Bronchial epithelial cell (primary cell): ENCODE measurements at places on chromosomes 13 and 19.

DNA sequence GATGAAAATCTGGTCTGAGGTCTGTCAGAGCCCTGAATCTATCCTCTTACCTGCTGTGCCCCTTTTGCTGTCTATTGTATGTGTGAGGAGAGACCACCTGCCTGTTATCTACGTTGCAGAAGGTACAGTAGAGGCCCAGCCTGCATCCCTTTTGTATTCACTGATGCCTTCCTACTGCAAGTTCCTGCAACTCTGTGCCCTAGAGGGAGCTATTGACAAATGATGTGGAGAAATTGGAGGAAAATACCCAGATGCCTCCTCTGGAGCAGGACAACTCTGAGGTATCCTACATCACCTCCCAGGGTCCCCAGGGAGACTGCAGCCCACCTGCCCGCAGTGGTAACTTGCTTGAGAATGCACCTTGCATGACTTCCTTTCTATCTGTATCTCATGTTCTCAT lies 33.7 kb downstream of the SIAH3 start:
- peak; percentile 13 for DNase-seq

DNA sequence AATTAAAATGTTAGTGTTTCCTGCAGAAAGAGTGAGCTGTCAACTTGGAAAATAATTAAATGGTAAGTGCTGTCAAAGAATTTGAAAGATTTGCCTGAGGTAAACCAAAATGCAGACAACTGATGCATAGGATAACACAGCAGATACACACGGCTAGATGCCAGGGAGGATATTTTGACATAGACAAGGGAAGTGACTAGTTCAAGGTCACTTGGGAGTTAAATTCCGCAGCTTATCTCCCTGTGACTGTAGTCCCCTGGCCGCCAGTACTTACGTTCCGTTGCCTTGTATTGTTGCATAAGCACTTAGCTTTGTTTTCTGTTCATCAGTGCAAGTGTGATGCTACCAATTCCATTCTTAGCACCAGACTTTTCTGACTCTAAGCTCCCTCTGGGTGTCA lies 247.3 kb upstream of the MAB21L1 start:
- no peak for DNase-seq

DNA sequence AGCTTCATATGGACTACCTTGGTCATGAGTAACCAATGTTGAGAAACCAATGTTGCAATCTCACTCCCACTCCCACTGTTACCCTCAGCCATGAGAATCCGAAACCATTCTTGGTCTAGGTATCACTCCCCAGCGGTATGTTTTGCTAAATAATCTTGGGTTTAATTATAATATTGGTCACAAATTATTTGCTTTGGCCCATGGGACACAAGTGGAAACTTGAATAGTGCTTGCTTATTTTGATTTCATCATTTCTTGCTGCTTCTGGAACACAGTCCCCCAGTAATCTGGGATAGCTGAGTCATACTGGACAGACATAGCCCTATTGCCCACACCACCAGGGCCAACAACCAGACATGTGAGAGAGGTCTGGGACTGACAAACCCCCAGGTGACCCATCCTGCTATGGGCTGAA lies 171.6 kb upstream of the IPO5 start:
- DNase-seq: peak; percentile 64

GRCh38 chr19:10863107-10863717 lies 8.1 kb upstream of the CARM1 start:
- DNase-seq: peak; percentile 61

GRCh38 chr19:5775668-5776309 lies 8.8 kb downstream of the PRR22 start:
- DNase-seq: peak; percentile 21

DNA sequence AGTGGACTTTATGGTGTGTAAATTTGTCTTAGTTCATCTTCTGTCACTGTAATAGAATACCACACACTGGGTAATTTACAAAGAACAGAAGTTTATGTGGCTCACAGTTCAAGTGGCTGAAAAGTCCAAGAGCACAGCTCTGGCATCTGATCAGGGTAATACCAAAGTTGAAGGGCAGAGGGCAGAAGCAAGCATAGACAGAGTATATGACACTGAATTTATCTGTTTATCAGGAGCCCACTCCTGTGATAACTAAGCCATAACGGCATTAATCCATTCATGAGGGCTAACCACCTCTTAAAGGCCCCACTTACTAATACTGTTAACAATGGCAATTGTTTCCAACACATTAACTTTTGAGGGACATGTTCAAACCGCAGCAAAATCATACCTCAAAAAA lies 4.0 kb upstream of the RFXAP start:
- DNase-seq: peak; percentile 7

DNA sequence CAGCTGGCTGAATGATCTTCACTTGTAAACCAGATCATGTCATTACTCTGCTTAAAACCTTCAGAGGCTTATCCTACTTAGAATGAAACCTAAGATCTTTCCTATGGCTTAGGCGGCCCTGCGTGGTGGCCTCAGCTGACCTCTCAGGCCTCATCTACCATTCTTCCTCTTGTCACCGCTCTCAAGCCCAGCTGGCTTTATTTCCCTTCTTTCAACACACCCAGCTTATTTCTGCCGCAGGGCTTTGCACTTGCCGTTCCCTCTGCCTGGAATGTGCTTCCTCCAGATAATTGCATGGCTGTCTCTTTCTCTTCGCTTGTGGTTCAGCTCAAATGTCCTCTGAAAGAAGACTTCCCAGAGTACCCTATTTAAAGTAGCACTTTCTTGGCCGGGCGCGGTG lies 3.6 kb upstream of the ASF1B start:
- DNase-seq: no peak

GRCh38 chr13:32840989-32841713 lies 175.1 kb upstream of the KL start:
- DNase-seq: no peak

DNA sequence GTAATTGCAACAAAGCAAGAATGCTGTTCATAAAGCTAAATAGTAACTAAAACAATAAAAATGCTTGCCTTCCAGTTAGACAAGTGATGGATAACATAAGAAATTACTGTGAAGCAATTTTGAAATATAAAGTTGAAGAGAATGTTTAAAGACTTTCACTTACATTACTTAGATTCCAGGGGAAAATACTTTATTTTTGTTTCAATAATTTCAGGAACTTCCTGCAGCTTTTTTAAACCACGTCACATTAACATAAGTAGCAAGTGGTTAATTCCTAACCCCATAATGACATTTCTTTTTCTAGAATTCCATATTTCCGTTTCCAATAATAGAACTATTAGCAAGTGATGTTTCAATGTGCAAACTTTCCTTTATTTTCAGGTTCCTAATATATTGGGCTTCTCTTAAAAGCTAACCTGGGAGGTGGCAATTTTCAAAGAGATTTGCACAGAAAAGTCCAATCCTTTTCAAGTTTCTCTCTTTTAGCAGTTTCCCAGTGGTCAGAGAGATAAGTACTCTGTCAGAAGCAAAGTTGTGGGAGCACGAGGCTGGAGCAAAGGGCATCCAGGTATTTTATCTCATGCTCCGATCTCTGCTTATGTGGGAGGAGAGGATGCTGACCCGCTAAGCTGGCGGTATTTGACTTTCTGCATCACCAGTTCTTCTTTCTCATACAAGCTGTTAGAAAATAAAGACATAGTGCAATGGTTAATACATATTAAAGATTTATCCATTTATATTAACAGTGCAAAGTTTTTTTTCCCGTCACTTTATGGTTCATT lies 1025.3 kb downstream of the EFNB2 start:
- no peak for DNase-seq

DNA sequence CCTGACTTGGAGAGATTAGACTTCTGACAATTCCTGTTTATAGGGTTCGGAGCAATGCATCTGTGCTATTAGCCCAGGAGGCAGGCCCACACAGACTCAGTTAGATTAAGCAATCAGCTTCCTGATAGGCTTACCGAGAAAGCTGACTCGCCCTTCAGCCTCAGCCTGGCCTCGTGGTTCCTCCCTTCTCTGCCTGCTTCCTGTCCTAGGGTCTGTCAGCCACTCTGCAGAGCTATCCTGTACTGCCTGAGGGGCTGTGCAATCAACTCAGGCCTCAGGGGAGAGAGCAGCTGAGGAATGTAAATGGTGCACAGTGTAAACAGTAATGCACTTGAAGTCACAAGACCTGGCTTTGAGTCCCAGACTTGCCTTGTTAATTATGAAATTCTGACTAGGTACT lies 30.7 kb downstream of the HTR2A start:
- peak; percentile 74 for DNase-seq

GRCh38 chr19:54923276-54923675 lies 17.3 kb downstream of the NCR1 start:
- DNase-seq: no peak

DNA sequence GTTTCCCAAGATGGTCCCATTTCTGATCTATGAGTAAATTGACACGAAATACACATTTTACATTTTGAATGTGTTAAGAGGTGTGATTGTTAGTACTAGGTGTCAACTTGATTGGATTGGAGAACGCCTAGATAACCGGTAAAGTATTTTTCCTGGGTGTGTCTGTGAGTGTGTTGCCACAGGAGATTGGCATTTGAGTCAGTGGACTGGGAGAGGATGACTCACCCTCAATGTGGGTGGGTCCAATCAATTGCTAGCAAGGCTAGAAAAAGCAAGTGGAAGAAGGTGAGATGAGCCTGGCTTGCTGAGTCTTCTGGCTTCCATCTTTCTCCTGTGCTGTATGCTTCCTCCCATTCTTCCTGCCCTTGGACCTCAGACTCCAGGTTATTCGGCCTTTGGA lies 960.7 kb upstream of the PCDH9 start:
- peak; percentile 77 for DNase-seq

DNA sequence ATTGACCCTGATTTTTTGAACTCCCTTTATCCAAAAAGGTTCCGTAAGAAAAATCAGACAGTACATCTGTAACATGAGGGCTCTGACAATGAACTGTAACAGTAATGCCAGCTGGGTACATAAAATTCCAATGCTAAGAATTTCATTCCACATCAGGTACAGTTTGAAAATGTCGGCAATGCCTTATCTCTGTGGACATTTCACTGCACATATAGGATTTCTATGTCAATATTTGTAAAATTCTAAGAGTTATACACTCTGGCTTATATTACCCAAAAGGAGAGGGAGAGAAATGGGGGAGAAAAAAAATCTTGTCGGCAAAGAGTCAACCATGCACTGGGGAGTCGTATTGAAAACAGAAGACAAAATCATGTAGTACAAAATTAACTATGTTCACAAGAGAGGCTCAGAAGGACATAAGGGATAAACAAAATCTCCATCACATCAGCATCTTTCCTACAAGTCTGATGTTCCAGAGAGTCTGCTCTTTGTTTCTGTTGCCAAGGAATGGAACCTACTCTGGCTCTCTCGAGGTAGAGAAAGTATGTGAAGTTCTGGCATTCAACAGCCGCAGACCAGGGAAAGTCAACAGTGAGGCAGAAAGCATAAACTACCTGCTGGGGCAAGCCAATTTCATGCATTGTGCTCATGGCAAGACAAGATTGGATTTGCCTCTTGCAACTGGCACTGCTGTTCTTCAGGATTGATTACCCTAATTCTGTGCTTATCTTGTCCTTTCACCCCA lies 72.4 kb downstream of the STARD13 start:
- peak; percentile 94 for DNase-seq

- DNase-seq: no peak
Observed at GRCh38 chr13:51235756-51236490, 13.7 kb downstream of the FAM124A start.

- no peak for DNase-seq
Observed at GRCh38 chr13:109651311-109651710, 135.1 kb downstream of the IRS2 start.

- no peak for DNase-seq
Observed at GRCh38 chr19:1128106-1128505, 24.3 kb downstream of the GPX4 start.

GRCh38 chr19:46602392-46603194 lies 1.5 kb downstream of the CALM3 start:
- no peak for DNase-seq

DNA sequence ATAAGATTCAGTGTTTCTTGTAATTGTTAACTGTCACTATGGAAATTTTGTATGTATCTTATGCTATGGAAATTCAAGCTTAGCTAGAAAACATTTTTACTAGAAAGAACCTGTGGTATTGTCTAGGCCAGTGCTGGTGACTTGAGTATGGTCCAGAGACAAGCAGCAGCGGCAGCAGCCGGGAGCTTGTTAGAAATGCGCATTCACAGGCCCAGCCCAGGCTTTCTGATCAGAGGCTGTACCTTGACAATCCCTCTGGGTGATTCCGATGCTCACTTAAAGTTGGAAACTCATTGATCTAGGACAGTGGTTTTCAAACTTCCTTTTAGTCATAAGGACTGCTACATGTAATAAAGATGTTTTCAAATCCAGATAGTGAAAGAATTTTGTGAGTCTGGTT lies 287.4 kb downstream of the SHISA2 start:
- DNase-seq: no peak

GRCh38 chr19:33499671-33500506 lies 21.7 kb downstream of the PEPD start:
- no peak for DNase-seq

GRCh38 chr13:79549355-79550106 lies 68.6 kb downstream of the NDFIP2 start:
- DNase-seq: no peak

DNA sequence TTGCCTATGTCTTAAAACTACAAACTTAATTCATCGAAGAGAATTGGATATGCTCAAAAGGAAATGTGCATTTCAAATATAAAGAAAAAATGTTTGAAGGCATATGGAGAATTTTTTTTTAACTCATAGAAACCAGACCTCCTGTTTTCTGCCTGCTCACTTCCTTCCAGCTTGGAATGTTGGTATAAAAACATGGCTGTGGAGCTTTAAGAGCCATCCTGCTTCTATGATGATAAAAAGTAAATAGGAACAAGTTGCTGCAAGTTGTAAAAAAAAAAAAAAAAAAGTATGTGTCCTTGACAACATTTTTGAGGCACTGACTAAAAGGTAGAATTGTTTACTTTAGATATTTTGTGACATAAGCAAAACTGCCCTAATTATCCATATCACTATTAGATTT lies 1230.7 kb downstream of the PCDH9 start:
- peak; percentile 90 for DNase-seq

DNA sequence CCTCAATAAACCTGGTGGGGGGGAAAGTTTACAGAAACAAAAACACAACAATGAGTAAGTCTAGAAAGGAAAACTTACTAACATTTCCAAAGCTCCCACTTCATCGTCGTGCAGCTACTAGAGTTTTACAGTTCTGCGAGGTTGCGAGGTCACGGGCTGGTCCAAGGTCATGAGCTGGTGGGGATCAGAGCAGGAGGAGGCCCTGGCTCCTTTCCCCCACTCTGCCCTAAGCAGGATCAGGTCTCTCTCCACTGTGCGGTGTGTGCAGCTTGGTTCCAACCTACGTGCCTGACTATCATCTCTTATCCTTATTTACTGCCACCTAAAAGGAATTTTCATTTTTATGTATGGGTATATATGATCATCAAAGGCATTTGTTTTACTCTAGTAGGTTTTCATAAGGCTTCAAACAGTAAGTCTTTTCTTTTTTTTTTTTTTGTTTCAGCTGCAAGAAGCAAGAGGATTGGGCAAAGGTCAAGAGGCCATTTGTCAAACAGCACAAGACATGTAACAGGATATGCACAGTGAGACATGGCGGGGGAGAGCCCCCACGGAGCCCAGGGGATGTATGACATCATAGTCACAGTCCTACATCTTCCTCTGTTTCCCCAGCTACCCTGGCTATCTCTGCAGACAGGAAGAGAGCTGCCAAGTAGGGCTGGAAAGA lies 76.6 kb upstream of the POMP start:
- no peak for DNase-seq

GRCh38 chr19:37966211-37966661 lies 59.2 kb downstream of the SIPA1L3 start:
- peak; percentile 78 for DNase-seq

- DNase-seq: no peak
Observed at GRCh38 chr13:47146991-47147811, 250.3 kb upstream of the HTR2A start.
